ENCODE measurements at places on chromosomes 2 and 18. TPM values are rescaled to one million over a fixed set of nuclear protein-coding genes. Genes with fewer than 3 reads are reported as not detected.

The ITPRIPL1 gene
- 3.7 TPM for total RNA-seq

The CXCR1 gene
- total RNA-seq, result 0.52 TPM

The SAG gene
- not detected for total RNA-seq

The MYOM1 gene
- 661 TPM for total RNA-seq

The HDAC4 gene
- total RNA-seq, result 23.5 TPM

The SOWAHC gene
- total RNA-seq, result 9.4 TPM

The ACTR1B gene
- total RNA-seq, result 30.3 TPM

The SERPINB7 gene
- total RNA-seq, result not detected

The RNASEH1 gene
- total RNA-seq, result 14.6 TPM

The LINC00305 gene
- total RNA-seq, result not detected

The CKAP2L gene
- total RNA-seq, result 1.0 TPM

The LMAN2L gene
- total RNA-seq, result 37.1 TPM

The ANKRD30B gene
- under 0.01 TPM for total RNA-seq

The TBR1 gene
- total RNA-seq, result not detected

The COL6A3 gene
- 365 TPM for total RNA-seq

The LGALSL gene
- 11.5 TPM for total RNA-seq

The NDC80 gene
- total RNA-seq, result 6.8 TPM

The HOXD12 gene
- total RNA-seq, result not detected

The MAP3K19 gene
- not detected for total RNA-seq

The NPAS2 gene
- 7.8 TPM for total RNA-seq

The GALR1 gene
- total RNA-seq, result not detected

The GRHL1 gene
- under 0.01 TPM for total RNA-seq

The HNMT gene
- total RNA-seq, result 43.3 TPM

The NTSR2 gene
- total RNA-seq, result not detected

The IL1RL2 gene
- total RNA-seq, result not detected

The FEZ2 gene
- total RNA-seq, result 61.6 TPM

The QPCT gene
- total RNA-seq, result 5.2 TPM

The PKDCC gene
- 89.2 TPM for total RNA-seq

The FEV gene
- not detected for total RNA-seq

The C1QL2 gene
- not detected for total RNA-seq

The FBXO41 gene
- total RNA-seq, result under 0.01 TPM

The SIX2 gene
- 4.2 TPM for total RNA-seq

The ERBB4 gene
- 9.9 TPM for total RNA-seq

The CXCR4 gene
- total RNA-seq, result 29.2 TPM

The SULT6B1 gene
- not detected for total RNA-seq

The TUBA4B gene
- not detected for total RNA-seq

The FNDC4 gene
- total RNA-seq, result 5.2 TPM

The AGPS gene
- 29.7 TPM for total RNA-seq

The ATOH8 gene
- 8.4 TPM for total RNA-seq

The RPL31 gene
- total RNA-seq, result 1,432 TPM

The ITM2C gene
- total RNA-seq, result 84.0 TPM

The MC5R gene
- 1.6 TPM for total RNA-seq

The CYP26B1 gene
- 6.8 TPM for total RNA-seq

The ANKRD30BL gene
- total RNA-seq, result not detected

The CRYGC gene
- total RNA-seq, result not detected

The CHRNA1 gene
- 48.0 TPM for total RNA-seq

The OBSL1 gene
- total RNA-seq, result 87.2 TPM

The MBP gene
- total RNA-seq, result 22.4 TPM

The LCT gene
- not detected for total RNA-seq

The FAHD2B gene
- total RNA-seq, result 6.3 TPM

The GAREM1 gene
- total RNA-seq, result 5.2 TPM

The TRIB2 gene
- 38.1 TPM for total RNA-seq

The AQP12A gene
- not detected for total RNA-seq

All from skeletal muscle tissue (tissue), 5 donors.